ENCODE measurements at places on chromosomes 16 and 17.

DNA sequence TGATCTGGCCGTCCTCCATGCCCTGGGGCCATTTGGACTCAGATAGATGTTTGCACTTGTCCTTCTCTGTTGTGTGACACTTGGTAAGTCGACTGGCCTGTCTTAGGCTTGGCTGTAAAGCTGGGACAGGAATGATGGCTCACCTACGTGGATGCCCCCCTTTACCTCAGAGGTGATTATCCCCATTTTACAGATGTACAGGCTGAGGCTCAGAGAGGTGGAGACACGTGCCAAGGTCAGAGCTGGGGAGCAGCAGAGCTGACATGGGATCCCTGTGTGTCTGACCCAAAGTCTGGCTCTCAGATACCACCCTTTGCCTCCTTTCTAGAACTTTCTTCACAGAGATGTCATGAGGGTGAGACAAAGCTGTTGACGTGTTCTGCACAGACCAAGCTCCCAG is 71.3 kb upstream of the CIBAR2 start:
- no peak for DNase-seq

DNA sequence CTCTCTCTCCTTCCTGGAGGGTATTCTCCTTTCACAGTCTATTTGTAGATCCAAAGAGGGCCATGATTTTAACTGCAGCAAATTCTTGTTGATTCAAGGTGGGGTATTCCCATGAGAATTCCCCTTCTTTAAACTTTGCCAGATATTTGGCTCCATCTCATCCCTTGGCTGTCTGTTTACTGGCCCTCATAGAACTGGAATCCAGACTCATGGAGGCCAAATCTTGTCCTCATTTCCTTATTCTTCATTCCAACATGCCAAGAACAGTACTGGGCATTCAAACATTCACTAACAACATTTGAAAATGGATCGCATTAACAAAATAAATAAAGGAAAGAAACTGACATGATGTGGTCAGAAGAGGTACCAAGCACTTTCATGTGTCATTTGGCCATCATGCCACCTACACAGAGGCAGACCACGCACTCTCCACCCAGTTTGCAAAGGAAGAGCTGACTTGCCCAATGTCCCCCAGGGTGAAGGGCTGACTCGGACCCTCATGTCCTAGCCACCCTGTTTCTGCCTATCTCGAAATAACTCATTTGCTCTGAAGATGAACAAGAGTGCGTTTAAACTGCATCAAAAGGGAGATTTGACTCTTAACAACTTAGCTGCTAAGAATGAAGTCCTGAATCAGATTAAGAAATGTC is 23.1 kb upstream of the SLC35B1 start:
- DNase-seq, result no peak

- DNase-seq, result no peak
Observed at GRCh38 chr16:88170528-88170991, 212.2 kb upstream of the ZNF469 start.

DNA sequence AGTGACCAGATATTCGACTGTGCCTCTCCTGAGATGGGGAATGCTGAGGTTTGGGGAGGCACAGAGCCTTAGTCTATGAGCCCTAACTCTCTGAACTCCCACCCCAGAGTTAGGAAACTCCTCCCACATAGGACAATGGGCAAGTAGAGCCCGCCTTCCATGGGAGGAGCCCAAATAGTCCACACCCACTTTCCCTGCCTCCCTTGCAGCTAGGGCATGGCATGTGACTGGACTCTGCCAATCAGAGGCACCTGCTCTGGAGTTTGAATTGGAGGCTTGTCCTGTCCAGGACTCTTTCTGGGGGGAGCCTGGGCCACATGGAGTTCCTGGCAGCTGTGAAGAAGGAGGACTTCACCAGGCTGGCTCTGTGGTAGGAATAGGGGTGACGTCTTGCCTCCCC is 48.4 kb downstream of the SOCS1 start:
- no peak for DNase-seq

- no peak for DNase-seq
Observed at GRCh38 chr16:12724226-12724625, 79.5 kb downstream of the CPPED1 start.

DNA sequence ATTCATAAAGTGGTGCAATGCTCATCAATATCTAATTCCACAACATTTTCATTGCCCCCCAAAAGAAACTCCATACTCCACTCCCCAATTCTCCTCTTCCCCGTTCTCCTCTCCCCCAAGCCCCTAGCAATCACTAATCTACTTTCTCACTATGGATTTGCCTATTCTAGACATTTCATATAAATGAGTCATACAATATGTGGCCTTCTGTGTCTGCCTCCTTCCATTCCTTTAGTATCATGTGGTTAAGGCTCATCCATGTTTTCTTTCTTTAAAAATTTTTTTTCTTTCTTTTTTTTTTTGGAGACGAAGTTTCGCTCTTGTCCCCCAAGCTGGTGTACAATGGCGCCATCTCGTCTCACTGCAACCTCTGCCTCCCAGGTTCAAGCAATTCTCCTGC is 56.3 kb upstream of the HAS3 start:
- no peak for DNase-seq

- no peak for DNase-seq
Observed at GRCh38 chr17:6524520-6524919, 31.8 kb downstream of the PITPNM3 start.

DNA sequence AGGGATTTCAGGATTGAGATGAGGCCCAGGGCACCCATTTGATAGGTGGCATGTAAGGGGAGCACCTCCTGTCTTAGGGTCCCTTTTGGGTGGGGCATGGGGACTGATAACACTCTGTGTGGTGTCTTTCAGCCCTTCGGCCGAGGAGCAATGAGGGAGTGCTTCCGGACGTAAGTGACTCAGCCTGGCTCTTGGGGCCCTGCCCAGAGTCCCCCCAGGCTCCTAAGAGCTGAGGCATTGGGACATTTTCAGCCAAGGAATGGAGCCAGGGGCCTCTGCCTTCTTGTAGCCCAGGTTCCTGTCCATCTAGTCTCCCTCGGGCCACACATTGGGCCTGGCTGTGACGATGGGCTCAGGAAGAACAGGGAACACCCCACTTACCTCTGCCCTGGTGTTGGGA is 44.4 kb downstream of the EEF2K start:
- no peak for DNase-seq

GRCh38 chr17:61478026-61478789 is 26.0 kb downstream of the TBX4 start:
- no peak for DNase-seq

DNA sequence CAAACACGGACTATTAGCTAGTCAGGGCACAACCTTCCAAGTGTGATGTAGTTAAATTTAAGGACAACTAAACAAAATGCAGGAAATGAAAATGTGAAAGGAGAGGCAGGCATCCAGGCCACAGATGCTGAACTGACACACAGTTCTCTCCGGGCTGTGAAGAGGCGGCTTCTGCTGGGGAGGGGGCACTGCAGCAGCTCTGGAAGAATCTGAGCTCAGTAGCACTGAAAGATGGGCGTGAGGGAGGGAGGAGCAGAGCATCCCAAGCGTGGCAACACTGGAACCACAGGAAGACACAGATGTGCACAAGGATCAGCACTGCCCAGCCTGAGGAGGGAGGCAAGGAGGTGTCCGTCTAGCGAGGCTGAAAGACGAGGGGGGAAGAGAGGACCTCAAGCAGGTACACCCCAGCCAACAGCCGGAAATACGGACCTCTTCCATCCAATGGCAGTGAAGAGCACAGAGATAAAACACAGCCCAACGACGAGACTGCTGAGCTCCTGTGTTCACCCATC is 11.4 kb downstream of the MBTPS1 start:
- no peak for DNase-seq

DNA sequence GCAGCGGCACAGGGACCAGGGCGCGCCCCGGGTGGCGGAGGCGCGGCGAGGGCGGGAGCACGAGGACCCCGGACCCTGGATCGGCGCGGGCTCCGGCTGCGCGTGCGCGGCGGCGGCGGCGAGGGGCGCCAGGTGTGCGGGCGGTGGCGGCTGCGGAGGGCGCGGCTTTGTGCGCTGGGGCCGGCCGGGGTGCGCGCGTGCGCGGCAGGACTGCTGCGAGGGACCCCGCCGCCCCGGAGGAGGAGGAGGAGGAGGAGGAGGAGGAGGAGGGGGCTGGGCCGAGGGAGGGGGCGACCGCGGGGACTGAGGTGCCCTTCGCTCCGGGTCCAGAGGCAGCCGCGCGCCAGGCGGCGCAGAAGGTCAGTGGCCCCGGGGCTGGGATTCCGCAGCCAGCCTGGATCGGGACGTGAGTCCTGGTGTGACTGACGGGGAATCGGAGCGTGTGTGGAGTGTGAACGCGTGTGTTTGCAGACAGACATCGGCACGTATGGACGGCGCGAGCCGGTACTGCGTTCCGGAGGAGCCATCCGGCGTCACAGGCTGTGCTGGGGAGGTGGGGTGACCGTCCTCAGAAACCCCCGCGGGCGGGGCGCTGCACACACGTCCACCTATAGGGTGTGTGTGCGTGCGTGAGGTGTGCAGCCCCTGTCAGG is 19.5 kb upstream of the RAP1GAP2 start:
- DNase-seq, result no peak

DNA sequence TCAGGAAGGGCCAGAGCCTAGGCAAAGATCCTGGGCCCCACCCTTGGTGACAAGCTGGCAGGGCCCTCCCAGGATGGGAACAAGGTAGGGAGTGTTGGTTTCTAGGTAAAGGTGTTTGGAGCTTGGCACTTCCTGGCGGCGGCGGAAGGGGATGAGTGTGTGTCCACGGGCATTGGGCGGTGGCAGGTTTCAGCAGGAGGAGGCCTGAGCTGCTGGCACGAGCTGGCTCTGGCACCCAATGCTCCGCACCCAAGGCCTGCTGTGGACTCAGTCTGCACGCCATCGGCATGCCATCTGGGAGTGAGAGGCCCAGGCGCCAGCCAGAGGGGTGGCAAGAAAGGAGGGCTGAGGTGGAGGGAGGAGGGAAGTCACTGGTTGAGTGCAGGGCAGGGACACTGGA is 46.9 kb upstream of the TAC4 start:
- DNase-seq, result no peak

- no peak for DNase-seq
Observed at GRCh38 chr17:1108765-1109605, 70.8 kb downstream of the ABR start.

DNA sequence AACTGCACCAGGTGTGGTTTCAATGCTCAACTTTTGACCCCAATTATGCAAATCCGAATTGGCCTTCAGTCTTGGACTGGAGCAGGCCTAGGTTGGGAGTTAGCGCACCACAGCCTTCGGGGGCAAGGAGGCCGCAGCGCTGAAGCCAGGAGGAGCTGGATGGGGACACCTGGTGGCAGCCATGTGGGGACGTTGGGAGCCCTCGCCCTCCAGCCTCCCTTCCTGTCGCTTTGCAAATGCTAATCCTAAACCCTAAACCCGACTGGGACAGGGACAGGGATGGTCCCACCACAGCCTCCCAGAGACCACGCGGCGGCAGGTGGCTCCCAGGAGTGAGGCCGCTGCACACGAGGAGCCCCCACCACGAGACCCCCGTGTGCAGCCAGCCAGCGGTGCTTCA is 58.7 kb downstream of the KLHDC4 start:
- DNase-seq, result no peak

- no peak for DNase-seq
Observed at GRCh38 chr17:72489272-72489641, 368.4 kb downstream of the SOX9 start.

- DNase-seq, result no peak
Observed at GRCh38 chr16:48441863-48442279, 56.7 kb upstream of the SIAH1 start.

DNA sequence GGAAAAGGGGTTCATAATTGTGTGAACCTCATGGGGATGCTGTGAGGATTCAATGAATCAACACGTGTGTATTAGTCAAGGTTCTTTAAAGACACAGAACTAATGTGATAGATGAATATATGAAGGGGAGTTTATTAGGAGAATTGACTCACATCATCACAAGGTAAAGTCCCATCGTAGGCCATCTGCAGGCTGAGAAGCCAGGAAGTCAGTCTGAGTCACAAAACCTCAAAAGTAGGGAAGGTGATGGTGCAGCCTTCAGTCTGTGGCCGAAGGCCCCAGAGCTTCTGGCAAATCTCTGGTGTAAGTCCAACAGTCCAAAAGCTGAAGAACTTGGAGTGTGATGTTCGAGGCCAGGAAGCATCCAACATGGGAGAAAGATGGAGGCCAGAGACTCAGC is 413.4 kb downstream of the CDH13 start:
- DNase-seq, result no peak

DNA sequence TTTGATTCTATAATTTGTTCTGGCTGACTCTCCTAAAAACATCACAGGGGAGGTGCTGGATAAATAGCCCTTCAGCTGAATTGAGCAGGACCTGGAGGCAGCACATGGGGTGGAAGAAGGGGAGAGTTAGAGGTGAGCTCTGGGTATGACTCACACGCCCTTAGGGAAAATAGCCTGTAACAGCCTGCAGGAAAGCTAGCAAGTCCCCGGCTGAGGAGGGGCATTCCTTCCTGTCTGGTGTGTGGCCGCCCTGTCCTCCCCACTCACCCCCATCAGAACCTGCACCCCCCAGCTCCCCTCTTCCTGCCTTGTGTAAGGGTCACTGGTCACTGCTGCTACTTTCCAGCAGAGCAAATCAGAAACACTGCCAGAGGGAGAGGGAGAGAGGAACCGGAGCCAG is 187.4 kb downstream of the C16orf95 start:
- DNase-seq, result no peak

DNA sequence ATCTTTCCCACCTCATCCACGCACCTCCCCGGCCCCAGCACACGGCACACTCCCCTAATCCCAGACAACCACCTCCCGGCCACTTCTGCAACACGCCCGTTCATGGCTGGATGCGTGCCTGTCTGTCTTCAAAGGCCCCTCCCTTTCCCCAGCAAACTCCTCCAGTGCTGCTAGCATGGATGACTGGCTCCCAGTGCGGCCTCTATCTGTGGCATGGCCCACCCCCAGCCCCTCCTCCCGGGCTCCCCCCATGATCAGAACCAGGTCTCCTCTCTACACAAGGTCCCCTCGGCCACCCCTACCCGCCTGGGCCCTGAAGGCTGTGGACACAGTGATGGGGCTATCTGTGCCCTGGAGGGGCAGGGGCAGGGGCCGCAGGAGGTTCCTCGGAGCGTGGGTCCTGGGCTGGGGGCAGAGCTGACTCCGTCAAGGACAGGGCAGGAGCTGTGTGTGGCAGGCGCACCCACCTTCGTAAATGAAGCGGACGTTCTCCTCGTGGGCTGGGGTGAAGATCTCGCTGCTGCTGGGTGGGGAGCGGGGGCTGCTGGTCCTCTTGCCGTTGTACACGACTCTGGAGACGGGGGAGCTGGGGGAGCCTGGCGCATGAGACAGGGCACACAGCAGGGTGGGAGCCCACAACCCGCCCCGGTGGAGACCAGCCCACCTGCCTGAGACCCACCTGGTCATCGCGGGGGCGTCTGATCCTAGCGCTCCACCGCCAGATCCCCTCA is 9.1 kb downstream of the MCRIP1 start:
- DNase-seq, result no peak

Data from AG09319 (cell line).